ENCODE measurements at places on chromosomes 1 and 21. TPM values are rescaled to one million over a fixed set of nuclear protein-coding genes. Genes with fewer than 3 reads are reported as not detected.
A peak's percentile ranks its signal among the peaks of the same experiment; 100 is the strongest.

- no peak for DNase-seq
Observed at GRCh38 chr1:34330061-34330460, 153.4 kb downstream of the C1orf94 start.

- DNase-seq = peak; percentile 89
Observed at GRCh38 chr21:45033791-45034555, 40.4 kb upstream of the ADARB1 start.

- DNase-seq = peak; percentile 65
Observed at GRCh38 chr1:2611621-2612437, 21.0 kb downstream of the MMEL1 start.

GRCh38 chr1:201851949-201852348 is 23.0 kb downstream of the IPO9 start:
- no peak for DNase-seq

DNA sequence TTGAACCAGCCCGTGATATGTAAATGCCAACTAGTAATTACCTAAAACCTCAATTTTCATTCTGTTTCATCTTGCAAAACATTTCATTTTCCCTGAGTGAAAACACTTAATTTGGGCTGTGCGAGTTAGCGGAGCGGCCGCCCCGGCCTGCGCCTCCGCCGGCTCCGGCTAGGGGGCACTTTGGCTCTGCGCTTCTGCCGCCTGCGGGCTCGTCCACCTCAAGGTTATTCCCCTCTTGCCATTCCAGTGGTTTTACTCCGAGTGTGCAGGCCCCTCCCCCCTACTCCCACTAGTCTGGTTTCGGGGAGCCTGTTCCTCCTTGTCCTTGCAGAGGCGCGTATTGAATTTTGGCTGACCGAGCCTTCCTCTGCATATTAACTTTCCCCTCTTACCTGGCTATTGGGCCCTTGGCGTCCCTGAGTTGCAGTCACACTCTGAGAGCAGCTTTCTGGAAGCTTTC is 55.6 kb downstream of the PEX14 start:
- no peak for DNase-seq

DNA sequence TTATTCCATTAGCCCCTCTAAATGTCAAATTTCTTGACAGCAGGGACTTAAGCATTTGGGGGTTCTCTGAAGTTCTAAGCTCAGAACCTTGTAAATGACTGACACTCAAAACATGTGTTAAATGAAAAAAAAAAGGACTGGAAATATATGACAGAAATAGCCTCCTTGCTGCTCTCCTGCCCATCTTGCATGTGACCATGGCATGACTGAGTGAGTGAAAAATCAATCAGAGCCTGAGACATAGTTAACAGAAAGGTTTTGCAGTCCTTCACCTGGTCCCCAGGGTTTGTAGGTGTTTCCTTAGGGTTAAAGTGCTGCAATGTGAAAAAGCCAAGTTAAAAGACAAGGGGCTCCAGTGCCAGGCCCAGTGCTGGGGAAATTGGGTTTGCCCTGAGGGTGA is 168.1 kb downstream of the ZBTB18 start:
- DNase-seq = no peak

GRCh38 chr1:36864182-36864822 is 170.0 kb downstream of the GRIK3 start:
- no peak for DNase-seq

DNA sequence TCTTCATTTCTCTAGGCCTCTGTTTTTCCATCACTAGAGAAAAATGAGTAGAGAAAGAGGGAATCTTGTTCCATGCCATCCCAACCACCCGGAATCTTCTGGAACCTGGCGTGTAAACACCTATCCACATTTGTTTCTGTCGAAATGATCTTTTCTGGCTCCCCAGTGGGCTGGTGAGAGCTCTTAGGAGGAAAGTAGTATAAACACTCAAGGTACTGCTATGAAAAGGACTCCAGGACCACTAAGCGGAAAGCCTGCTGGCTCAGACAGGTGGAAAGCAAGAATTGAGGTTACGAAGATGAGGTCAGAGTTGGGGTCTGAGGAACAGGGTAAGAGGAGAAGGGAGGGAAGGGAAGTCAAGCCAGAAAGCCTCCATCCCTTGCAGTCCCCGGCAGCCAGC is 90.8 kb downstream of the PLXNA2 start:
- DNase-seq = no peak

- peak; percentile 36 for DNase-seq
Observed at GRCh38 chr1:149884433-149885338, 14.7 kb upstream of the BOLA1 start.

GRCh38 chr1:213905344-213905743 is 82.4 kb upstream of the PROX1 start:
- peak; percentile 3 for DNase-seq

DNA sequence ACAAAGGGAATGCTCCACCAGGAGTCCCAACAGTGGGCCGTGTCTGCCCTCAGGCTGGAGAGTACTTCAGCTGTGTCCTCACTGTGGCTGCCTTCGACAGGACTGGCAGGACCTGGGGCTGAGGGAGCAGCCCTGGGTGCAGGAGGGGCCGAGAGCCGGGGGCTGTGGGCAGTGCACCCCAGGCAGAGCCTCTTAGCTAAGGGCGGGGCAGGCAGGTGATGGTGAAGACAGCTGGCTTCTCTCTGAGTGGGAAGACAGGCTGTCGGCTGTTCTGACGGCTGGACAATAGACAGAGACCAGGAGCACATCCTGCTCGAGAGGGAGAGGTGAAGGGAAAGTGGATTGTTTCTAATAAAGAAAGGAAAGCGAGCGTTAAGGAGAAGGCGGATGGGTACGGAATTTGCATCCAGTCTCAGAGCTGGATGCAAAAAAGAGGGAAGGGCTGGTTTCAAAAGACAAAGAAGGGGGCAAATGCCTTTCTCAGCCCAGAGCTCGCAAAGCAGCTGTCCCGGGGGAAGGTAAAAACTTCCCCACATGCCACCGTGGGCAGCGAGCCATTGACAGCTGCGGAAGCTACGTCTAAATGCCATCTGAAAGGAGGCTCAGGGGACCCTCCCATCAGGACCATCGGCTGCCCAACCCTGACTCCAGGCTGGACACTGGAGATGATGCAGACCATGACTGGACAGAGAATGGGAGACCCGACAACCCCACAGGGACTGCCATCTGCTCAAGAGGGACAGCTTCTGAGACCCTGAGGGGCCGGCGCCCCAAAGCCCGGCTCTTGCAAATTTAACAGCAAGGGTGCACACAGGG is 92.0 kb downstream of the STUM start:
- peak; percentile 84 for DNase-seq

- no peak for DNase-seq
Observed at GRCh38 chr1:154442006-154442740, 37.0 kb downstream of the IL6R start.

DNA sequence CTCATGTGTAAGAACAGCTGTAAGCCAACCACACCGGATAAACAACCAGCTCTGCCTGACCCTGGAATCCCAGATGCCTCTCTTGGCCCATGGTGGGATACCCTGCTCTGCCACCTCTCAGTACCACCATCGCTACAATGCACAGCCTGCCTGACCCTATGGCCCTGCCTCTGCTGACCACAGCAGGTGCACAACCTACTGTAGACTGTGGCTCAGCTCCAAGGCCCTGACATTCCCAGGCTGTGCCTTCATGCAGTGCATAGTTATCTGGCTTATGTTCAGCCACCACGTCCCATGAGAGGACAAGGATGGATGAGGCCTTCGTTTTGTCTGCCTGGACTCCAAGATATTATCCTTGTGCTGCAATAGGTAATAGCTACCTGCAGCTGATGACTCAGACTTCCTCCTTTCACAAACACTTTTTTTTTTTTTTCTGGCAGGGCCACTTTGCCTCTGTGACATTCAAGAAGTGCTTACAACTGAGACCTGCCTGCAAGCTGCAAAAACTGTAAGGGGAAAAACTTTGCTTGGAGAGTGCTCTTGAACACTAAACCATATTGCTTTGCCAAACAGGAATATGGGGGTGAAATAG is 177.7 kb downstream of the URB2 start:
- peak; percentile 71 for DNase-seq

DNA sequence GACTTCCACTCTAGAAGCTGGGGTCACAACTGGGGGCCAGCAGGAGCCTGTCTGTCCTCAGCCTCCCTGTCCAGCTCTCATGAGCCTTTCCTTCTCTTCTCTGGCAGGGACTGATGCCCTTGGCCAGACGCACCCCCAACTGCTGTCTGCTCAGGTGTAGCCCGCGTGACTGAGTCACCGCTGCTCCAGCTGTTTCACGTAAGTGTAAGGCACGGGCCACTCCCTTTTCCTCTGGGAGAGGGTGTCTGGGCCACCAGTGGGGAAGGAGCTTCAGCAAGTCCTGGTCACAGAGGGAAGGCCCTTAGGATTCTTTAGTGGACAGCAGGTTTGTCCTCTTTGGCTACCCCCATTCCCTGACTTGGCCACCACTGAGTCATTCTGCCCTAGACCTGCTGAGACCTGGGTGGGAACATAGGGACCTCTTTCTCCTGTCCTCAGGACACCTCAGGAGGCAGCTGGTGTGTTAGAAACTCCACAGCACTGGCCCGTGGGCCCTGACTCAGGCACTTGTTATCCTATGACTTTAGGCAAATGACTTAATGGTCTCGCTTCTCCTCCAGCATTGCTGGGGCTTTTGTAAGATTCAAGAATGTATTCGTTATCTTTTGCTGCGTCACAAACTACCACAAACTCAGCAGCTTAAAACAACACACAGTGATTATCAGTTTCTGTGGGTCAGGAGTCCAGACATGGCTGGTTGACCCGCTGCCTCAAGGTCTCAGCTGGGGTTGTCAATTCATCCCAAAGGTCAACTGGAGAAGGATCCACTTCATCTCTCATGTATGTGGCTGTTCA is 64.8 kb downstream of the FAM163A start:
- DNase-seq = peak; percentile 41

DNA sequence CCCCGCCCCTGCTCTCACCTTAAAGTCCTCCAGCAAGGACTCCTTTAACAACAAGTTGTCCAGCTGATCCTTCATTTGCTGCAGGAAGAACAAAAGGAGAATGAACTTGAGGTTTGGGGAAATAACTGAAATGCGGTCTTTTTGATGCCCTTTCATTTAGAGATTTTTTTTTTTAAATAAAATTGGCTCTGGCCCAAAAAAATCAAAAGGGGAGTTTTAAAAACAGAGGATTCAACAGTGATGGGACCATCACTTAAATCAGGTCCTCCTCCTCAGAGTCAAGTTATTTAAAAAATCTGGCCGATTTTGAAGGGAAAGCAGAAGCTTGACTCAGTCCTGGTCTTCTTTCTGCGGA is 742 bp downstream of the IL19 start:
- no peak for DNase-seq

GRCh38 chr1:205576805-205577761 is 54.7 kb downstream of the ELK4 start:
- DNase-seq = peak; percentile 15

- DNase-seq = no peak
Observed at GRCh38 chr1:24743404-24744211, 1.6 kb upstream of the CLIC4 start.

GRCh38 chr1:40751802-40752201 is 31.8 kb upstream of the KCNQ4 start:
- no peak for DNase-seq

- no peak for DNase-seq
Observed at GRCh38 chr1:224149709-224150108, 33.3 kb upstream of the DEGS1 start.

DNA sequence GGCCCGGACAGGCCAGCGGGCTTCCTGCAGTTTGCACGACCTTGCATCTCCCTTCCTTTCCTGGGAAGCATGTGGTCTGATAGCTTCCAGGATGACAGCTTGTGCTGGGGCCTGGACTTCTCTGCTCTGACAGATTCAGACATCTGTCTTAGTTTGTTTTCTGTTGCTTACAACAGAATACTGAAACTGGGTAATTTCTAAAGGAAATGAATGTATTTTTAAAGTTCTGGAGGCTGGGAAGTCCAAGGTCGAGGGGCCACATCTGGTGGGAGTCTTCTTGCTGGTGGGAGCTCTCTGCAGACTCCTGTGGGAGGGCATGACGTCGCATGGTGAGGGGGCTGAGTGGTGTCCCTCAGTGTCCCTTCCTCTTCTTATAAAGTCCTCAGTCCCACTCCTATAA is 35.3 kb upstream of the TENT5B start:
- DNase-seq = no peak

DNA sequence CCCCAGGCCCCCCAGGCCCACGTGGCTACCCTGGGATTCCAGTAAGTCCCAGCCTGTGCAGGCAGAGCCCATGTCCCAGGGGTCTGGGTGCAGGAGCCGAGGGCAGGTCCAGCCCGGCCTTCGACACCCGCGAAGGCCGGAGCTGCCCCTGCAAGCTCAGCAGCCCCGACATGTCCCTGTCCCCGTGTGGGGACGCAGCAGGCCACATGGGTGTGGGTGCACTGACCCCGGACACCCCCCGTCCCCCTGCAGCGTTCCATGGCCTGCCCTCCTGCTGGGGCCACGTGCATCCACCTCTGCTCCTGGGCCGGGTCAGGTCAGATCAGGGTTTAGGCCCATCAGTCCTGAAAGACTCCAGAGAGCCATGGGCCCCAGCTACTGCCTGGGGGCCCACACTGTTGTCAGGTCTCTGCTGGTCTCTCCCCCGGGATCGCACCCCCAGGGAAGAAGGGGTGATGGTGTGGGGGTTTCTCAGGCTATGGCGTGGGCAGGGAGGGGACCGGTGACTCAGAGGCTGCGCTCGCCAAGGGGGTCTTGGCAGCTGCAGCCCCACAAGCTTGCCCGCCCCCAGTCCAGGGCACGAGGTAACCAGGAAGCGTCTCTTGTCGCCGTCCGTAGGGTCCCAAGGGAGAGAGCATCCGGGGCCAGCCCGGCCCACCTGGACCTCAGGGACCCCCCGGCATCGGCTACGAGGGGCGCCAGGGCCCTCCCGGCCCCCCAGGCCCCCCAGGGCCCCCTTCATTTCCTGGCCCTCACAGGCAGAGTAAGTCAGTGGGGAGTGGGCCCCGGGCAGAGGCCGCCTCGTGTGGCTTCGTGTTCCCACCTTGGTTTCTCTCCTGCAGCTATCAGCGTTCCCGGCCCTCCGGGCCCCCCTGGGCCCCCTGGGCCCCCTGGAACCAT is 37.5 kb downstream of the SLC19A1 start:
- no peak for DNase-seq

GRCh38 chr1:93592551-93592949 is 89.1 kb downstream of the BCAR3 start:
- DNase-seq = peak; percentile 47

DNAJC6 gene
- total RNA-seq = 3.0 TPM

TRNAU1AP gene
- 23.0 TPM for total RNA-seq

S100A7 gene
- not detected for total RNA-seq

CR1L gene
- total RNA-seq = not detected

CELA2B gene
- 0.78 TPM for total RNA-seq

CHIA gene
- not detected for total RNA-seq

IL19 gene
- total RNA-seq = not detected

CHI3L2 gene
- 3.2 TPM for total RNA-seq

FYB2 gene
- not detected for total RNA-seq

DDOST gene
- total RNA-seq = 184 TPM

CSF3R gene
- not detected for total RNA-seq

ASCL5 gene
- not detected for total RNA-seq

TMEM82 gene
- not detected for total RNA-seq

TRIM46 gene
- 0.94 TPM for total RNA-seq

PTGER3 gene
- total RNA-seq = 0.21 TPM

RNF186 gene
- total RNA-seq = not detected

MRTO4 gene
- total RNA-seq = 36.0 TPM

Data from myocyte (in vitro differentiated cells).